Stimulated activated CD8-positive, alpha-beta memory T cell treated with anti-CD3 and anti-CD28 coated beads, Interleukin-7, amount 100 ng/mL, for 24 hours (primary cell): ENCODE measurements at places on chromosomes 2 and 18.

DNA sequence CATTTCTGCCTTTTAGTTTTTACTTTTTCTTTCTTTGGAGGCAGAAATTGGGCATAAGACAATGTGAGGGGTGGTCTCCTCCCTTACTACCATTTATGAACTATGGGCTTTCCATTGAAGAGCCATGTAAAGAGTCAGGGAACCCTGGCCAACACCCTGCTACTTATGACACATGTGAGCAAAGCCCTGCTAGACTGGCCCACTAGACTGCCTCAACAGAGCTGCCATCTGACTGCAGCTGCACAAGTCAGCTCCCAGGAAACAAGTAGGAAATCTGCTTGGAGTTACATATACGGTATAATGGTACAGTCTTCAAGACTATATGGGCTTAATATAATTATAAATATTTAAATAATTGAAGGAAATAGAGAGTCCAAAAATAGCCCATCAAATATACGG, 816.8 kb downstream of the TRIB2 start:
- no peak for DNase-seq

DNA sequence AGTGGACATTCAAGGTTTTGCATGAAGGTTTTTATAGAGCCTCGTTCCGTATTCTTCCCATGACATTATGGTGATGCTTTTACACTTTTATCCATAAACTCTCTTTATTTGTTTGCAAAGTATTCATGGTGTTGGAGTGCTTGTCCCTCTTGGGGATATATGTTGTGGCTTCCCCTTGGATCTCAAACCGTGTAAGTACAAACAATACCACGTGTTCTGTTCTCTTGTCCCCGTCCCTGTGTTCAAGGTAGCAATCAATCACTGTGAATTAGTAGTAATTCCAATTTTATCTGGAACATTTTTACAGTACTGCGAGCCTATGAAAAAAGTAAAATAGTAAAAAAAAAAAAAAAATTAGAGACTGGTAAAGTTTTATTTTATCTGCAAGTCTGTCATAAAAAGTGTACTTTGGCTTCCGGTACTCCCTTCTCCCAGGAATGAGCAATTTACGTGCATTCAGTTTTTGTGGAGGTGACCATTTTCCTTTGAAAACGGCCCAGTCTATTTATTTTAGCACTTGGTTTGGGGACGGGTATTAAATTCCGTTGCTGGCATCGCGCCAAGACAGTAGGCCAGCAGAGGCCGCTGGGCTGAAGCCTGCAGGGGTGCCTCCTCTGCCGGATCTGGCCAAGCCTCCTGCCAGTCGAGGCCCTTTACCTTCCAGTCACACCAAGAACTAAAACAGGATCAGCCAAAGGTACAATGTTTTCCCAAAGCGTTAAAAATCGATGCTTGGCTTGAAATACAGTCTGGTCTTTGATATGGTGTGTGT, 175.7 kb downstream of the SOCS6 start:
- DNase-seq, result peak; percentile 3

GRCh38 chr18:65464361-65464760, 286.5 kb upstream of the CDH7 start:
- DNase-seq, result no peak

- DNase-seq, result no peak
Measured at GRCh38 chr2:71303849-71304248, 27.7 kb upstream of the ZNF638 start.

- no peak for DNase-seq
Measured at GRCh38 chr2:194223218-194223617, 1433.8 kb upstream of the SLC39A10 start.

- no peak for DNase-seq
Measured at GRCh38 chr18:2468051-2468450, 103.3 kb downstream of the METTL4 start.
